ENCODE measurements at places on chromosomes 1 and 21. TPM values are rescaled to one million over a fixed set of nuclear protein-coding genes. Genes with fewer than 3 reads are reported as not detected.

DNA sequence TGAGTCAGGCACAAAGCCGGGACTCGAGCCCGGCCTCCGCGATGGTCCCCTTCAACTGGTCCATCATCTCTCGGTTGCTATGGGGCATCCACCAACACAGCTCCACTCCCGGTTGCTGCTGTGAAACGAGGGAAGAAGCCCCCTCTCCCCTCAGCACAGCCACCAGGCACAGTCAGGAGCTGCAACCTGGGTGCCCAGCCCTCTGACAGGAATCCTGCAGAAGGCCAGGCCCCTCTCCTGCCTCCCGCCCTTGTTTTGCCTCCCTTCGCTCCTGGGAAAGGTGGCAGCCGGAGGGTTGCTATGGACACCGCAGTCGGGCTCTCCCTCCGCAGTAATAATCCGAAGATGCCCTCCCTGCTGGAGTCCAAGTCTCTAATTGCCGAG is 8.9 kb upstream of the KCNN3 start:
- no peak for DNase-seq

DNA sequence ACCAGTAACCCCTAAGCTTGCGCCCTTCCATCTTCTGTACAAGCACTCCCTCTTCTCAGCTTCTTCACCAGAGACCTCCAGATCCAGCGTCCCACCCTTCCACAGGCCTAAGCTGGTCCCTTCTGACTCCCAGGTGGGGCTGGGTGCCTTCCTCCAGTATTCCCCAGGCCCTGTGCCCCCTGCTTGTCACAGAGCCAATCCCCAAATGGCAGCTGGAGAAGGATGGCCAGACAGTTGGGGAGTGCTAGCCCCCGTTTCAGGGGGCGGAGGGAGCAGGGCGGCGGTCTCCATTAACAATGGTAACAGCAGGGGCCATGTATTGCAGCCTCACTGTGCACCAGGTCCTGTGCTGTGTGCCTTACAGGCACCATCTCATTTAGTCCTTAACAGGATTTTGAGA is 85.7 kb downstream of the KCNN3 start:
- DNase-seq, result no peak

DNA sequence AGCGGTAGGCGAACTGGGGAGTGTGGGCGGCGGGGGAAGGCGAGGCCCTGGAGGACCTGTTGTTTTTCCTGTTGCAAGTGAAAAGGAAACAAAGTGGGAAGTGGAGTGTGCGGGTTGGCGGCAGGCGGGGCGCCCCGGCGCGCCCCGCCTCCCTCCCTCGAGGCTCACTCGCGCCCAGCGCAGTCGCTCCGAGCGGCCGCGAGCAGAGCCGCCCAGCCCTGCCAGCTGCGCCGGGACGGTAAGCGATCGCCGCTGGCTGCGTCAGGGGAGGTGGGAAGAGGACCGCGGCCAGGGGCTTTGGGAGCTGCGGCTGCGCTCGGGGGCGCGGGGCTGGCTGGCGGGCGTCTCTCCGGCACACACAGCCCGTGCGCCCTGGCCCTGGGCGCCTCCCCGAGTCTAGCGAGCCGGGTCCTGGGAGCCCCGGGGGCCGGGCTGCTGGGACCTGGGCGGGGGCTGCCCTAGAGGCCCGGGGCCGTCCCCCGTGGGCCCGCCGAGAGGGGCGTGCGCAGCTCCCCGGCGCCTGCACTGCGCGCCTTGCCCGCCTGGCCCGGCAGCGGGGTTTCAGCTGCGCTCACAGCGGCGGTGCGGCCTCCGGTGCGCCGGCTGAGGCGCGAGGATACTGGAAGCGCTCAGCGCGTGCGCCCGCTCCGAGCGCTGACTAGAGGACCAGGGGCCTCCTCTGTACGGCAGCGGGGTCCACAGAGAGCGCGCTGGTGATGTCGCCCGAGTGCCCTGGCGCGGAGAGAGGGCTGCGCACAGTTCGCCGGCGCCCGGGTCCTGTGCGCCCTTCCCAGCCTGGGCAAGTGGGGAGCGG is at the start of gene PIK3CD:
PIK3CD (plus strand) TSS at position 167 of the 814 bp plus-strand sequence. CDS start 58,725 bp downstream, outside the sequence.
- DNase-seq, result no peak

PKP1 gene
- 0.54 TPM for total RNA-seq

Measured in thoracic aorta (tissue), 2 donors.